Brain pericyte (primary cell): ENCODE measurements at places on chromosomes 2 and 18.

DNA sequence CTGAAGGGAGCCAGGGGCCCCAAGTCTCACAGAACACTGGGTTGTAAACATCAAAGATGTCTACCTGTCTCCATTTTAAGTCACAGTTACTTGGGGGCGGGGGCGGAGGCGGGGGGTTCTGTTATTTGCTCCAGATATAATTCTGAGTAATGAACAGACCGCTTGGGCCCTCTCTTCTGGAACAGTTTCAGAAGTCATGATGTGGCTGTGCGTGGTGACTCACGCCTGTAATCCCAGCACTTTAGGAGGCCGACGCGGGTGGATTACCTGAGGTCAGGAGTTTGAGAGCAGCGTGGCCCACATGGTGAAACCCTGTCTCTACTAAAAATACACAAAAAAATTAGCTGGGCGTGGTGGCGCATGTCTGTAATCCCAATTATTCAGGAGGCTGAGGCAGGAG lies 157.9 kb upstream of the APCDD1 start:
- no peak for DNase-seq

- no peak for DNase-seq
Observed at GRCh38 chr2:216914491-216914890, 54.6 kb upstream of the TNP1 start.

GRCh38 chr2:100066246-100066645 lies 76.1 kb downstream of the AFF3 start:
- no peak for DNase-seq

GRCh38 chr18:45231617-45232016 lies 383.7 kb upstream of the SLC14A2 start:
- no peak for DNase-seq

GRCh38 chr2:73914667-73915066 lies 12.0 kb upstream of the DGUOK start:
- DNase-seq = no peak

DNA sequence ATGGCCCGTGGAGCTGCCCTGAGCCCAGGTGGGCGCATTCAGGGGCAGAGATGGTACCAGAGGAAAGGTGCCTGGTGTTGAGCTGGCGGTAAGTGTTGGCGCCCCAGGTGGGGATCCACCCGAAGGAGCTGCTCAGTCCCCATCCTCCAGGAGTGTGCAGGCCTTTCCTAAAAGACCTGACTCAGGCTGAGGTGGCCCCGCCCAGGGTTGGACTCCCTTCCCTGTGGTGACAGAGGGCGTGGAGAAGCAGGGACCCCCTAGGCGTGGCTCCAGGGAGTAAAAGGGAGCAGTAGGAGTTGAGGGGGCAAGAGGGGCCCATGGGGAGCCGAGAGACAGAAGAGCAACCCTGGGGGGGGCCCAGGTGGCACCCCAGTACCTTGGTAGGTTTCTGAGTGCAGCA lies 2.4 kb downstream of the OXER1 start:
- DNase-seq = no peak

DNA sequence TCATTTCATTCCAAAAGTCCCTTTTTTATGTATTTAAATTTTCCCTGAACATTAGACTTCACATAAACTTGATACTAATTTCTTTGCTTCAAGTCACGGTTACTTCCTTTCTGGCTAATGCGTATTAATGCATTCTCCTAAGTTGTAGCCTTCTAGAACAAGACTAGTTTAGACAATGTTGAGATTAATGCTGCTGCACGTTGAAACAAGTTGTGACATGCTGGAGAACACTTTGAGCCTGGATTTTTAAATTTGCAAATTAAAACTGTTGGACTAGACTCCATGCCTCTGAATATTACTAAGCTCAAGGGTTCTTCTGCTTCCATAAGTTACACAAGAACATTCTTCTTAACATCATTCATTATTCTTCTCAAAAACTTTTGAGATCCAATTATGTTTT lies 29.1 kb downstream of the ID2 start:
- DNase-seq = no peak

GRCh38 chr2:17951563-17951962 lies 73.1 kb downstream of the KCNS3 start:
- no peak for DNase-seq

DNA sequence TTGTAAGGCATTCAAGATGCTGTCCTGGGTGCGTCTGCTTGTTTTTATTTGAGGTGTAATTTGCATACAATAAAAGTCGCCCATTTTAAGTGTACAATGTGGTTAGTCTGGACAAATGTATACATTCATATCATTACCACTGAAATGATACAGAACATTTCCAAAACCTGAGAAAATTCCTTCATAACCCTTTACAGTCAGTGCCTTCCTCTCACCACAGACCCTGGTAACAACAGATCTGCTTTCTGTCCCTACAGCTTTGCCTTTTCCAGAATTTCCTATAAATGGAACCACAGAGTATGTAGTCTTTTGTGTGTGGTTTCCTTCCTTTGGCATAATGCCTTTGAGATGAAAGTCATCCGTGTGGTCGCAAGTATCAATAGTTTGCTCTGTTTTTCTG lies 45.8 kb upstream of the NFU1 start:
- no peak for DNase-seq

DNA sequence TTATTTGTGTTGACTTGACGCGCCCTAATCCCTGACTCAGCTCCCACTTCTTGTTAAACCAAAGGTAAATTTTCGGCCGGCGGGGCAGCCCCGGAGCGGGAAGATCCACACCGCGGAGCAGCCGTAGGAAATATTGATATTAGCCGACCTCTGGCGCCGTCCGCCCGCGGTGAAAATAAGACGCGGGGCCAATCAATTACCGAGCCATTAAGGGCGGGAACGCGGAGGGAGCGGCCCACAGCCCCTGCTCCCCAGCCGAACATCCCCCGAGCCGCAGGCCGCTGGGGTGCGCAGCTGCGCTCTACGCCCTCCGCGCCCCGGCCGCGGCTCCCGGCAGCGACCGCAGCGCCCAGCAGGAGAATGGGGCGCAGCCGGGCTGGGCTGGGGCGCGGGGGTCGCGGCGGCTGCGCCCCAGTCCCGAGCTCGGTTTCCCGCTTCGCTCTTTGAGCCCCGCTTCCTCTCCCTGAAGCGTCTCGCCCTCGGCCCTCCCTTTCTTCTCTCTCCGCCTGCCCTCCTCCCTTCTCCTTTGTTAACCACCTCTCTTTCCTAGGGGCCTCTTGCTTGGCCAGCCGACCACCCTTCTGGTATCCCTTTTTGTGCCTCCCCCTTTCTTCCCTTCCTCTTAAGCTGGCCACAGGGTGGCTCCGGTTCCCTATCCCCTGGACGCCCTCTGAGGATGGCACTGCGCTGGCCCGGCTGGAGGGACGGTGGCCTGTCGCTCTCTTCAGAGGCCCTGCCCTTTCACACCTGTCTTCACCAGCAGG lies 40.9 kb downstream of the CELF4 start:
- no peak for DNase-seq

DNA sequence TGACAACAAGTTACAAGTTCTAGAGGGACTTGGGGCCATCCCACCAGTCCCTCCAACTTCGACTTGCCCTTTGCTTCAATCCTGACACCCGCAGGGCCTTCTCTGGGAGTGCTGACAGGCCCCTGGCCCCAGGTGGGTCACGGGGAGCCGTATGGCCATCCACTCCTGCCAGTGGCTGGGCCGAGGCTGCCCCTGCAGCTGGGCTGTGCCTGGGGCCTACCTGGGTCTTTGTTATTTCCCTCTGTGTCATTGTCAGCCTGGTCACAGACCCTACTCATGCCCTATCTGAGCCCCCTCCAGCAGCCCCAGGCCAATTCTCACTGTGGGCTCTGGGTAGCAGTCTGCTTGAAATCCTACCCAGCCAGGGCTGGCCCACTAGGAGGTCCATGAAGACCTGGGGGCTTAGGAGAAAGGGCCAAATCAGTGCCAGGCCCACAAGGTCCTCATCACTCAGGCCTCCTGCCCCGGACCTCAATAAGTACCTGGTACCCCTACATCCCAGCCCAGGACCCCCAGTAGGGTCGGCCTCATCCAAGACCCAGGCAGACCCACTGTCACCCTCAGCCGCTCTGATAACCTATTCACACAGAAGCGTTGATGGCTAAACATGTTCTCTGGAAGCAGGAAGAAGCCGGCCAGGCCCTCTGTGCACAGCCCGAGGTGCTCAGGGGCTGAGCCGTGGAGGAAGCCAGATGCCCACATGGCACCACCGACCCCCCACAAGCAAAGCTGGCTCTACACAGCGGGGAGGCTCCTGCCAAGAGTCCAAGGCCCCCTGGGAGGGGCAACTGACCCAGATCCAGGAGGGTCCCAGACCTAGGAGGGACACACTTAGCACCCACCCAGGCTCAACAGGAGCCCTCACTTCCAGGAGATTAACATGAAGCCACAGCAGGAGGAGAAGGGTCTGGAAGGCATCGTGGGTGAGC lies 57.7 kb downstream of the BIN1 start:
- DNase-seq = no peak

DNA sequence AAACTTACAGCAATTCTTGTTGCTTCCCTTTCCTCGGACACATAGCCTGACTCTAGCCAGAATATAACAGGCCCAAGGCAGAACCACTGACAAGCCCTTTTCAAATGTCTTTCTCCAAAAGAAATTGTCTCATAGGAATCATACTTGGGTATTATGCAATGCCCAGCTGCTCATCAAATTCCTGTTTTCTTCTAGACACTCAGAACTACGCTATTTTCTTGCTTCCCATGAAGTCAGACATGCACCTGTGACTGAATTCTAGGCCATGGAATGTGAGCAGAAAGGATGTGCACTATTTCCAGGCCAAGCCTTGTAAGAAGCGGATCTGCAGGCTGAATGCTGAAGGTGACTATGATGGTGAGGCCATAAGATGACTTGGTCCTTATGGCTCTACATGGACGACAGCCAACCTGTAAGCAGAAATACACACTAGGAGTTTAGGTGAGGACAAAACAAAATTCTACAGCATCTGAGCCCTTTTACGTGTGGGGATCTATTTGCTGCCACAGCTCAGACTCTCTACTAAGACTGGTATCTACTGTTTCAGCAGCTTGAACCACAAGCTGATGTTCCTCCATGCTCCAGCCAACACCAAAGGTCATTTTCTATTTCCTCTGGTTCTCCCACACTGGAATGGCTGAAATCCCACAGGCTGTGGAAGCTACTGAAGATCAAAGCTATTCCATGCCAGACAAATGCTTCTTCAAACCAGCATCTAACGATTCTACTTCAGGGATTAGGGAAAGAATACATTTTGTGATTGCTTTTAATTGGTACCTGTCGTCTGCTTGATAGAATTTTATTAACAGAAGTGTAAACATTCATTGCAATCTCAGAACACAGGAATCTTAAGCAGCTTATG lies 378.7 kb downstream of the RBM43 start:
- DNase-seq = no peak
